ENCODE measurements at places on chromosomes 3 and 15.

DNA sequence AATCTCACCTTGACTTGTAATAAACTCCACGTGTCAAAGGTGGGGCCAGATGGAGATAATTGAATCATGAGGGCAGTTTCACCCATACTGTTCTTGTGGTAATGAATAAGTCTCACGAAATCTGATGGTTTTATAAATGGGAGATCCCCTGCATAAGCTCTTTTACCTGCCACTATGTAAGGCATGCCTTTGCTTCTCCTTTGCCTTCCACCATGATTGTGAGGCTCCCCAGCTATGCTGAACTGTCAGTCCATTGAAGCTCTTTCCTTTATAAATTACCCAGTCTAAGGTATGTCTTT lies 45.5 kb downstream of the SUCNR1 start:
- no peak for DNase-seq

GRCh38 chr3:165742351-165742750 lies 94.9 kb downstream of the BCHE start:
- no peak for DNase-seq

- DNase-seq, result no peak
Observed at GRCh38 chr15:43025150-43025549, 80.7 kb downstream of the UBR1 start.

DNA sequence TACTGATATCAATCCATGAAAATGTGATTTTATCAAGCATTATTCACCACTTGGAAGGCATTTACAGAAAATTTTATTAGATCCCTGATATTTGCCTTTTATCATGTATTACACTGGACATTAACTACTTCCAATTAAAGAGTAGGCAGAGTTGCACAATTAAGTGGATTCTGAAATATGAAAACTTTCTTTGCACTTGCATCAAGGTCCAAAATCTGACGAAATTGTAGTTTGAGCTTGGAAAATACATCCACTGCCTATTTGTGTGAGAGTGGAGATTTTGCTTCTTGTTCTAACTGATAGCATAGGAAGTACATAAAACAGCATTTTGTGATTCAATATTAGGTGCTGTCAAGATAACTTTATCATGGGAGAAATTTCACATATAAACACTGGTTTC lies 49.6 kb upstream of the SLC12A8 start:
- DNase-seq, result peak; percentile 50

GRCh38 chr3:151091685-151092345 lies 6.4 kb downstream of the MED12L start:
- DNase-seq, result no peak

DNA sequence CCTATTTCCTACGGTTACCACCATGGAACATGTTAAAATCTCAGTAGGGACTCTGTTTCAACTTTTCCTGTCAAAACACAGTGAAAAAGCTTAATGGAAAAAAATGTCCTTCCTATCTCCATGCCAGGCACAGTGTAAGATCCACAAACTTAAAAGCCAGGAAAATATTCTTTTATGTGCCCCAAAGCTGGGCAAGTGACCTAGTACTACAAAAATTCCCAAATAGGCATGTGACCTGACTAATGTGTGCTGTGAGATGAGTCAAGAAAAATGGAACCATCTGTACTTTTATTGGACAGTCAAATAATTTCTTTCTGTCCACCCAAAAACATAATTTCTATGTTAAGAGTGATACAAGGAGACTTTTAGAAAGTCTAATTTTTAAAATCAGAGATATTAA lies 406.0 kb downstream of the ZBTB20 start:
- DNase-seq, result peak; percentile 24

- no peak for DNase-seq
Observed at GRCh38 chr3:115169808-115170207, 22.7 kb upstream of the ZBTB20 start.

DNA sequence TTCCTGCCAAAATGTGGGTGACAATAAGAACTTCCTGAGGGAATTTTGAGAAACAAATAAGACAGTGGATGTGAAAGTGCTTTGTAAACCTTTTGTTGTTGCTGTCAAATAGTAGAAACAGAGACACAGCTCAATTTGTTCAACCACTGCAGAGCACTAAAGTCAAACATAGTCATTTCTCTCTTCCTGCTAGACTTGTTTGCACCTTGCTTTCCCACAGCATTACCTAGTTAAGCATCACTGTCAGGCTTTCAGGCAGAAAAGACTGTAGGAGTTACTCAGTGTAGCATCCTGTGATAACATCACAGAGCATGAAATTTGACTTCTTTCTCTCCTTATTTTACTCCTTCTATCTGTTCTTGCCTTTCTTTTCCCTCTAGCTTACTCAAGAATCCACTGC lies 27.1 kb downstream of the SLC12A1 start:
- no peak for DNase-seq

GRCh38 chr15:50247819-50248655 lies 17.5 kb downstream of the HDC start:
- peak; percentile 81 for DNase-seq

GRCh38 chr15:76289582-76289981 lies 21.7 kb downstream of the ETFA start:
- DNase-seq, result no peak

DNA sequence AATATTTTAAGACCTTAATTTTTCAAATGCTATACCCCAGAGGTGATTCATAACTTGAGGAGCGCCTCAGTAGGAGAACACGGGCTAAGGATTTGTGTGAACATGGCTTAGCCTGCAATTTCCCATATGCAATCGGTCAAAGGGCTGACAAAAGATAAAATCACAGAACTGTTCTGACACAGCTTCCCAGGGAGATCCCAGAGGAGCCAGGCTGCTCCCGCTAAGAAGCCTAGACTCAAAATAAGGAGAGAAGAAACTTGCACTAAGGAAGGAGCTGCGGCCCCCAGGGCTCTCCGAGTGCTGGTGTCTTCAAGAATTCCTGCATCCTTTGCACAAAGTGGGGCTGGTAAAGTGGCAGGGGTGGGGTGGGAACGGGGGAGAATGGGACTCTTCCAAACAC lies 106.3 kb upstream of the DLG1 start:
- DNase-seq, result no peak

DNA sequence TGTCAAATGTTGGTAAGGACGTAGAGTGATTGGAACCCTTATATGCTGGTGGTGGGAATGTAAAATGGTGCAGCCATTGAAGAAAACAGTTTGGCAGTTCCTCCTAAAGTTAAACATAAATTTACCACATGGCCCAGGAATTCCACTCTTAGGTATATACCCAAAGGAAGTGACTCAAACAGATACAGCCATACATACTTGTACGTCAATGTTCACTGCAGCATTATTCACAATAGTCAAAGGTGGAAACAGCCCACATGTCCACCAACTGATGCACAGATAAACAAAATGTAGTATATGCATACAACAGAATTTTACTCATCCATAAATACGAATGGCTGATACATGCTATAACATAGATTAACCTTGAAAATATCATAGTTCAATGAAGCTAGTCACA lies 13.2 kb downstream of the CLASP2 start:
- no peak for DNase-seq

DNA sequence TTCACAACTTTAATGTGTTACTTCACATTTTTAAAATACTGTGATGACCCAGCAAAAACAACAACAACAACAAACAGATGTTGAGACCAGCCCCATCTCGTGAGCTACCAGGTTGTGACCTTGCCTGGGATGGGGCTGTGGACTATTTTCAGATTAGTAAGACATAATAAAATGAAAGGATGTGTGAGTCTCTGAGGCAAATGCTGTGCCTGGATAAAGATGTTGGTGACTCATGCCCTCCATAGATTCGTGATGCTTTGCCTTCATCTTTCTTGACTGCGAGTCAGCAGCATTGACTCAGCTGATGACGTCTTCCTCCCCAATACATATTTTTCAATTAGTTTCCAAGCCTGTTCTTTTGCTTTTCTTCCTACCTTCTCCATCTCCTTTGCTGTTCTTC lies 453.0 kb upstream of the CFAP20DC start:
- peak; percentile 64 for DNase-seq

GRCh38 chr3:143287403-143287802 lies 167.8 kb downstream of the CHST2 start:
- no peak for DNase-seq

DNA sequence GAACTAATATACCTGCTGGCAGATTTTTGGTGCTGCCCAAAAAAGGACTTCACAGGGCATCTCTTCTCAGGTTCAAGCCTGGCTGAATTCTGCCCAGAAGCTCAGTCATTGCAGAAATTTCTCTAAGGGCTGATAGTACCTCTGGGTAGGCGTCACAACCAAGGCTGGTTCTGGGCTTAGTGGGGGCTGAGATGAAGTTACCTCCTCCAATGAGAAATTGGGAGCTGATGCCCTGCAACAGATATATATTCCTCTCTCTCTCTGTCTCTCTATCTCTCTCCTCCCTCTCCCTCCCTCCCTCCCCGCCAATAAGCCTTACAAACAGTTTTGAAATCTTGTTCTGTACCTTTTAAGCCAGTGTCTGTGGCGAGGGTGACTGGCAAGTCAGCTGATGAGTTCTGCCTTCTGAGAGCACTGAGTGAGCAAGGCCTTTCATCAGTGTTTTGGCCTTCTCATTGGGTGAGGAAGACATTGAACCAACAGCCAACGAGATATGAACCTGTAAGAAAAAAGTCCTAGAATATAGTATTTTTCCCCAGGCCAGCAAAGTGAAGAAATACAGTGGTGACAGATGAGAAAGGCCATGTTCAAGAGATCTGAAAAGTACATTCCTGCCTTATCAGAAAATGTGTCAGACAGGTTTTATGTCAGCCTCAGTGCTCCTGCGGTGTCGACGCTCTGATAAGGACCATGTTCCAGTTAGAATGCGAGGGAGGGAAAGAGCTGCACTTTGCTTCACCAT lies 45.5 kb downstream of the TMEM39A start:
- DNase-seq, result no peak

DNA sequence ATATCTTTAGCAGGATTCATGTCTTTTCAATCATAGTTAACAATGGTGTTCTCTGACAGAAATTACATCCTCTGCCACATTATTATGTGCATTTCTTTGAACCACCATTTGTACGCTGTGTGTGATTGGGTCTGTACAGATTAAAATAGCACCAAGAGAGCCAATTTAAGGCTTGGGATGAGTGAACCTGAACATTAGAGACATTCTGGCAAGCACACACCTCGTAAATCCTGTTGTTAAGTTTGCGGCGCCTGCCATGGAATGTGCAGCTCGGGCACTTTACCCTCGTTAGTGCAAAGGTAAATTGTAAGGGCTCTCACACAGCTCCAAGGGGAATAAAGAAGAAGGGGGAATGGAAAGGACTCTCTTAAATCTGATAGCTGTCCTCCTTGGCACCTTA lies 482.4 kb upstream of the DPPA4 start:
- DNase-seq, result peak; percentile 8

DNA sequence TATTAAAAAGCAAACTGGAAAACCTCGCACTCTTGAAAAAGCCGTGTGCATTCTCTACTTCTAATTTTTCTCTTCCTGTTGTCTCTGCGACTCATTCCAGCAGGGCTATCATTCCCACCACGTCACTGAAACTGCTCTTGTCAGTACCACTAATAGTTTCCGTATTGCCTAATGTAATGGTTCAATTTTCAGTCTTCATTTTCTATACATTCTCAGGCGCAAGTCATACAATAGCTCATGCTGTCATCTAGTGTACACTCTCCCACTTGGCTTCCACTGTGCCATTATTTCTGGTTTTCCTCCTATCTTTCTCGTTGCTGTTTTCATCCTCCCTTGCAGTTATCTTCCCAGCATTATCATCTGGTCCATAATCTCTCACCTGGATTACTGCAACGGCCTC lies 160.2 kb downstream of the SPATA16 start:
- no peak for DNase-seq

DNA sequence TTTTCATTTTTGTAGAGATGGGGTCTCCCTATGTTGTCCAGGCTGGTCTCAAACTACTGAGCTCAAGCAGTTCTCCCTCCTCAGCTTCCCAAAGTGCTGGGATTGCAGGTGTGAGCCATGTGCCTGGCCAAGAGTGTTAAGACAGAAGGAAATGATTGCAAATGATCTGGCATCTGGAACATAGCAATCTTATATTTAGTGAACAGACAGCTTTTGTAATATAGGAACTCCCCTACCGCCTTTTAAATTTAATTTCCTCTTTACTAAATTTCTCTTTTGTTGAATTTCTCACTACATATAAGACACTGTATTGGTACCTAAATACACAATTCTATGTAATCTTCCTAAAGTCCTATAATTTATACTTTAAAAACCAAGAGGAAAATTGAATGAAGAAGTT lies 13.1 kb downstream of the ANO10 start:
- DNase-seq, result peak; percentile 64

DNA sequence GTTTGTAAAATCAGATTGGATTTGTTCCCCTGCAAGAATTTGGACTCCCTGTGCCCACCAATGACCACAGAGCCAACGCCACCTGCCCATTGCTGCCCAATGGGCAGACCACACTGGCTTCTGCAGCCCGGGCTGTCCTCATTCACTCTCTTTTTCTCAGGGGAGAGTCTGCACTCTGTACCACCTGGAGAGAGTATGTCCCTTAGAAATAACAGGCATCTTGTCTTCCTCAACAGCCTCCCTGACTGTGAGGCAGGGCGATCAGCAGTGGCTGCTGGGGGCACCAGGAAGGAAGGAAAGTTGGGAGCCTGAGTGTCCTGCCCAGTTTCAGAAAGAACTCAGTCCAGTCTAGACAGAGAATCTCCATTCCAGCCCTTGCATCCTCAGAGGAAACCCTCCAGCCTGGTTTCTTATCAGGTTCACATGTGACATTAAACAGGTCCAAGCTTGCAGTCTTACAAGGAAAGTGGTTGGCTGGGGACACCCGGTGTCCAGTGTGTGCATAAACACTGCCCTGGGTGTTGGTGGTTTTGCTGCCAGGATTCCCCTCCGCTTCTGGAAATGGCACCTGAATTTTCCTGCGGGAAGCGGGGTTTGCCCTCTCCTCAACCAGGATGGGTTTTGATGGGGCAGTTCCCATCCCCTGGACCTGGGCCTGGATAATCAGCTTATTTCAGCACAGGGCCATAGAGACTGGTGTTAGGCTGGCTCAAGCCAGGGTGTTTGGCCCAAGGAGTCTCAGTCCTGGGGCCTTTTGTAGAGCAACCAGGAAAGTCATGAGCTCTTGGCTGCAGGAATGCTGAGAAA lies 37.2 kb downstream of the SSUH2 start:
- DNase-seq, result peak; percentile 41

DNA sequence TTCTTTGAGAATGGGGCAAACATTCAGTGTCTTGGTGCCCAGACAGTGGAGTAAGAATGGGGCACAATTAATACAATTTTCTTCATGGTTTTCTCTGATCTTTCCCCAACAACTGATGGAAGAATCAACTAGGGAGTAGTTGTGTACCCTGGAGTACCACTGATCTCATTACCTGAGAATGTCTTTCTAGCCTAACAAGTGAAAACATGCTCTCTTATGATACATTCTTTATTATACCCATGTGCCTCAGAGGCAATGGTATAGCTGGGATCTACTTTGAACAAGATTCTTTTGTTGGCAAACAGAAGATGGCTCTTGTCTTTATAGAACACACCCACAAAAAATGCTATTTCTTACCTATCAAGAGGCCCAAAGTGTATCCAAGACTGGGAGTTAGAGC lies 250.6 kb upstream of the CMC1 start:
- DNase-seq, result no peak
